ENCODE measurements at places on chromosomes 4 and X. TPM values are rescaled to one million over a fixed set of nuclear protein-coding genes. Genes with fewer than 3 reads are reported as not detected.

GRCh38 chr4:134905061-134905460 lies 703.5 kb upstream of the PABPC4L start:
- no peak for DNase-seq

GRCh38 chr4:108168160-108168670 lies 517 bp downstream of the LEF1 start:
- no peak for DNase-seq

Gene MAML3
- total RNA-seq, result 6.4 TPM

DNA sequence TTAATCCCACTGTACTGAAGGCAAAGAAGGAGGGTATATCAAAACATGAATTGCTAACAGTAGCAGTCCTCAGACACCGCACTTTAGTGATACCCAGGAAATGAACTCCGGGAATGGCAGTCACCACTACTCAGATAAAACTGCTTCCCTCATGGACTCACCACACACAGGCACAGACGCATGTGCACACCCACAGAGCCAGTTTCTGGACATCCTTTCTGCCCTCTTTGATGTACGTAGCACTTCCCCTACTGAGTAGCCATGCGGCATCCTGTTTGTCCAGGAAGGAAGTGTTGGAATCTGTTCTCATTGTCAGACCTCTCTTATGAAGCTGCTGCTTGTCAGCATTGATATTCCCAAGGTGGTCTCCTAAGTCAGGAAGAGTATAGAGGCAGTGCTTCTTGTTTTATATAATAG lies 95.7 kb downstream of the DCLK2 start:
- DNase-seq, result no peak

DNA sequence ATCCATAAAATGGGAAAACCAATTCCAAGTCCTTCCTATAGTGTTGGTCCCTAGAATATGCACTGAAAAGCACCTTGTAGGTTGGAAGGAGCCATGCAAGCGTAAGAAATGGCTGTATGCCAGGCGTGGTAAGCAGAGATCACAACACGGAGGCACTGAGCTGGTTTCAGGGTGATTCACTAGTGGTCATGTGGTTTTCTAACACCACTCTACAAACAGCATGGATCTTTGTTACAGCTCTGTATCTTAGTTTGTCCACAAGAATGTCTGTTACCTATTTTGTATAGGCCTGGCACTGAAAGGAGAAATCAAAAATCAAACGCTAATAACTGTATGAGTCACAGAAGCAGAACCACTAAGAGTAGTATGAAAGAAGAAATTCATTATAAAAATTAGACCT lies 71.9 kb downstream of the MAGEB17 start:
- DNase-seq, result no peak

Gene GRIA2
- 0.66 TPM for total RNA-seq

DNA sequence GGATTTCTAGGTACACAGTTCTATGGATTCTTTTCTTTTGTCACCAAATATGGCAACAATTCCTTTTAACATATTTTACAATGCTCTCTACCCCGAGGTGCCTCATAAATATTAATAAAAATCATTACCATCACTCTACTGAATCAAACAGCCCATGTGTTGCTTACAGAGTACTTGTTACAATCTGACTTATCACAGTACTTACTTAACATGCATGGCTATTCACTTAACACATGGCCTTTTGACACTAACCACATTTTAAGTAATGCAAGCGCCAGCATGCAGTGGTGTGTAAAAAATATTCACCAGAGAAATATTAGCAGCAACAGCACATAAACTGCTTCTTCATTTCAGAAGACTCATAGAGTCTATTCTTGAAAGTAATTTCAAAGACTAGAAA lies 64.9 kb downstream of the BMP3 start:
- no peak for DNase-seq

DNA sequence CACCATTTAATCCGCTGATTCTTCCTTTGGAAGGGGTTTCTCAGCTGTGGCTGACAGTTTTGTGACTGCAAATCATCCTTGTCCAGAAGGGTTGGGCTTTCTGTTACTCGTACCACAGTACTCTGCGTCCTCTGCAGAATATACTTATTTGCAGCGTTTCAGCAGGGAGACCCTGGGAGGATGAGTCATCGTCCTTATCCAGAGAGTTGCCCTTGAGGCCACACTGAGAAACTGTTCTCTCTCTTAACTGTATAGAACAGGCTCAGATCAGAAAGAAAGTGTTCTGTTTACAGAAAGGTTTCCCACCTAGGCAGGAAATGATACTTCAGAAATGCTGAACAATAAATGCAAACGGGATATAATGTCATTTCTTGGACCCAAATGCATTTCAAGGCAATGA lies 47.8 kb upstream of the DDX53 start:
- no peak for DNase-seq

Gene NUP62CL
- total RNA-seq, result not detected

GRCh38 chr4:78566834-78567499 lies 15.4 kb downstream of the ANXA3 start:
- no peak for DNase-seq

DNA sequence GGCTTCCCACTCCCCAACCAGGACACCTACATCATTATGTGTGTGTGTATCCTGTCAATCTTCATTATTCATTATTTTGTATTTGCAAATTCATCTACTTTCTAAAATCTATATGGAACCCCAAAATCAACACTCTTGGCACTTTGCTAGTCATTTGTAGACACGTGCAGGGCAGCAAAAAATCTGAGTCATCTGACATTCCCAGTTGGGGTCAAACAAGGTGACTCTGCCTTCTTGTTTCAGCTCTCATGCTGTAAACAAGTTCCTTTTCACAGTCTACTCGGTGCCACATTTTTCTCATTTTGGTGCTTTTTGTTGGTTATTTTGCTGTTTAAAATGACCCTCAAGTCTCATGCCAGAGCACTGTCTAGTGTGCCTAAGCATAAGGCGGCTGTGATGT lies 5.9 kb downstream of the MRFAP1L1 start:
- no peak for DNase-seq

GRCh38 chr4:99074816-99075215 lies 13.8 kb downstream of the ADH5 start:
- DNase-seq, result no peak

DNA sequence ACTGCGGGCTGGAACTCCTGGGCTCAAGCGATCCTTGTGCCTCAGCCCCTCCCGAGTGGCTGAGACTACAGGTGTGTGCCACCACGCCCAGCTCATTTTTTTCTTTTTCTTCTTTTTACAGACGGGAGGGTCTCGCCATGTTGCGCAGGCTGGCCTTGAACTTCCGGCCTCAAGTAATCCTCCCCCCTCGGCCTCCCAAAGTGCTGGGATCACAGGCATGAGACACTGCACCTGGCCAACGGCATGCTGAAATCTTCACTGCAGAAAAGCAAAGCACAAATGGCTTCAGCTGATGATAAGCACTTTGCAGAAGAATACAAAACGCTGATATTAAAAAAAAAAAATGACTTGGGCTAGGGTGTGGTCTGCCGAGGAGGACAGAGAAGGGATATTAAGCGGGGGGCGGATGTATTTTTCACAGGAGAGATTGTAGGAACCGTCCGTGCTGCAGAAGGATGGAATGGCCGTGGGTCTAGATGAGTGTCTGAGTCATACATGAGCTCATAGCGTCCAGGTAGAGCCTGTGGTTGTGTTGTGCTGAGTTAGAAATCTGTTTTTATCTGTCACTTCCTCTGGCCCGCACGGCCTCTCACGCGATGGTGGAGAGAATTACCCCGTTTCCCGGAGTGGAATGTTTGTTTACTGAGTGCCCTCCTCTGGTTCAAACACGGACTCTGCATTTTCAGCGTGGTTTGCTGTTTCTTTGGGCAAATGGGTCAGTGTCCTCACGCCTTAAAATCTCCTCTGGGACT lies 8.5 kb upstream of the AKAP17A start:
- no peak for DNase-seq

- no peak for DNase-seq
Measured at GRCh38 chrX:47278691-47279090, 45.9 kb downstream of the USP11 start.

Gene SHROOM3
- 6.1 TPM for total RNA-seq

DNA sequence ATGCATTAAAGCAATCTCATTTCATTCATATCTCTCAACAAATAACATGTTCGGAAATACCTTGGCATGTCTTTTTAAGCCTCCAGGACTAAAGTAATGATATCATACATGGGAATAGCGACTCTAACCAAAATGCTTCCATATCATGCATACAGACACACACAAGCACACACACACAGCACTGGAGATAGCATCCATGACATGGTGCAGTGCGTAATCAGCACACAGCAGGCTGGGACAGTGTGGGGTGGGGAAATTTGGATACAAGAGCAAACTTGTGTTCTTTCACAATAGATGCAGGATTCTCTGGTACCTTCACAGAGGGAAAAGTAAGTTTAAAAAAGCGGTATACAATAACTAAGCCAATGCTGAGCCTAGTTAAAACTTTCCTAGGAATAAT lies 132.3 kb upstream of the HPGD start:
- no peak for DNase-seq

DNA sequence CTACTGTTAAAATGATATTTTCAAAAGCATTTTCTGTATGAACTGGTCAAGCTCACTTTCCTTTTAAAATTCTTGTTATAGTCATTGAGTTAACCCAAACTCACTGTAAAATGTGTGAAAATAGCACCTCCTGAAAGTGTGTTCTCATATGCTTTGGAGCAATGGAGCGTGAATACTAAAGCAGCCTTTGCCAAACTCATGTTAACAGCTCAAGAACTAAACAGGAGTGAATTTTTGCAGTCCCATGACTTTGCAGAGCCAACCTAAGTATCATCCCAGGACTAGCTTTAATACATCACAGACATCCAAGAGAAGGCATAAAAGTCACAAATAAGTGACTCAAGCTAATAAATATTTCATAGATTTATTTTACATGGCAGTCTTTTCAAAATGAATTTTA lies 2.3 kb downstream of the AMMECR1 start:
- DNase-seq, result no peak

Gene RP2
- 8.0 TPM for total RNA-seq

Gene P2RY10
- total RNA-seq, result not detected
